ENCODE measurements at places on chromosomes 2 and 18.

GRCh38 chr2:20758997-20759396 lies 63.9 kb downstream of the LDAH start:
- no peak for DNase-seq

DNA sequence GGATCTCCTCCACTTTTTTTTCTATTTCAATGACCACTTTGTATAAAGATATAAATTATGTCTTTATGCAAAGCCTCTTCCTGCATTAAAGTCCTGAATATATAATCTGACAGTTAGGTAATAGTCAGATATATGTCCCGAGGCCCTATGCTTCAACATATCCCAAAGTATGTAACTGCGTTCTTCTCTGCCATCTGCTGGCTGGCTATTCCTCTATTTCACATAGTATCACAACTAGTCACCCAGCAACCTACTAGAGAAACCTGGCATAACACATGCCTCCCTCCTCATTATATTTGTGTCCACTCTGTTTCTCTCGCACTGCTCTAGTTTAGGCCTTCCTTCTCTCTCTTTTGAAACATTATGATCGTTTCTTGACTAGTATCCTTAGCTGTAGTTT lies 640.8 kb downstream of the DPP10 start:
- no peak for DNase-seq

DNA sequence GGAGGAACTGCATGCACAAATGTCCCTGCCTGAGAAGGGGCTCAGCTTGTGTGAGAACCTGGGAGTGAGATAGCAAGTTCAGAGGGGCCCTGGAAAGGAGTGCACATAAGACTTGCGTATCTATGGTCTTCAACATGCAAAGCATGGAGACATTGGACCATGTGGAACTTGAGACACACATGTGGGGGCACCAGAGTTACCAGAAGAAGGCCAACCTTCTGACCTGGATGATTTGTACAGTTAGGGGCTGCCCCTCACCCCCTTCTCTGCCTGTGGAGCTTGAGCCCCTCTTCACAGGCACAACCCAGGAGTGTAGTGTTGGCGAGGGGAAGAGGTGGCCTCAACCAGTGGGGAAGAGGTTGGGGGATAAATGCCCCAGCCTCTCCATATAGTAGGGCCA lies 165.0 kb upstream of the ARL4C start:
- DNase-seq = no peak

DNA sequence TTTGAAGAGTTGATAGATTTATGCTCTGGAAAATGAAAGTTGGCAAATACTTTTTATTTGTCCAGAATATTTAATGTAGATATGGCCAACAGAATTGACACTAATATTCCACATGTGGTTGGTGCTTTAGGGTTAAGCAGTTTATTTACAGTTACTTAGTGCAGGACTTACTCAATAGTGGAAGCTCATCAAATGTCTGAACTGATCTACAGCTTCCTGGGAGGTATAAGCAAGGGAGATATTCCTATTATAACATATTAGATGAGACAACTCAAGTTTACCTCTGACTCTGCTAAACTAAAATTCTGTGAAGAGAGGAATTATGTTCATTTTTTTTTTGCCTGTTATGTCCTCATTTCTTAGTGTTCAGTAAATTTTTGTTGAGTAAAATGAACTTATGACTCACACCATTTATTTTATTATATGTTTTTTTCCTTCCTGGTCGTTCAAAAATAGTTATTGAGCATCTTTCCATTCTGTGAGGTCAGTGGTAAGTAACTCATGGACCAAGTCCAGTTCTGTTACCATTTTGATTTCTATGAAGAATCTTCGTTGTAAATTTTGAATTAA lies 13.6 kb downstream of the ABI2 start:
- DNase-seq = no peak

DNA sequence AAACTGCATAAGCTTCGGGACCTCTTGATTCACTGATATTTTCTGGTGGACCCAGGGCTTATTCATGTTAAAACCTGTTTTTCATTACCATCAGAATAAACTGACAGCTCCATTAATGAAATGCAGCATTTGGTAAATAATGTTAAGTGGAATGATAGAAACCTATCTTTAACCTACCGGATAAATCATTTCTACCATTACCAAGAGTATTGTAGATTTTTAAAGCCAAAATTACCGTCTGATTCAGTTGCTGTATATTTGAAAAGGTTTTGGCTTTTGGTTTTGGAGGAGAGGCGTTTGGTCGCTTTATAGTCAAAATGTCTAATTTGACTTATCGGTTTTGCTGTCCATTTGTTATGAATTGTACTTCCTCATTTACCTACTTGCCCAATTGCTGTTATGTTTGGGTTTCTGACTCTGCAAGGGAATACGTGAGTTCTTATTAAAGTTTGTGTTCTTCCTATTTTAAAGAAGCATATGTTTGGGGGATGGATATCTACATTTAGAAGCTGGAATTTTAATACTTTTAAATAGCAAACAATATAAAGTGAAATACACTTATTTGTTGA lies 1.0 kb upstream of the CUL3 start:
- no peak for DNase-seq

GRCh38 chr2:217980591-217980990 lies 22.2 kb downstream of the TNS1 start:
- no peak for DNase-seq

DNA sequence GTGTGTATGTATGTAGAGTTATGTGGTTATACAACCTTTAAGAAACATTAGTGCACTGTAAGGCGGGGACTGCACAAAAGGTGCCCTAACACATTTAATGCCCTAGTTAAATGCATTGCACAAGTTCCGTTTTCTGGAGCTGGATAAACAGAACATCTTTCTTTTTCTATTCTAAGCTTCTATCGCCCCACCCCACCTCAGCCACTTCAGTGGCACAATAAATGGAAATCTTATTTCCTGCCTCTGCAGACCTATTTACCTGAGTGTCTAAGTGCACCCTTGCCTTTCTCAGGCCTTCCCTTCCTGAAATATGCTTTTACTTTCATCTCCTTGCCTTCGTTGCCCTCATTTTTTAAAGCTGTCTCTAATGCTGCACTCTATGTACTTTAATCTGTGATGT lies 123.5 kb downstream of the TANC1 start:
- no peak for DNase-seq

- DNase-seq = no peak
These were observed 598.9 kb upstream of the LINC00305 start for GRCh38 chr18:64747803-64748202.

DNA sequence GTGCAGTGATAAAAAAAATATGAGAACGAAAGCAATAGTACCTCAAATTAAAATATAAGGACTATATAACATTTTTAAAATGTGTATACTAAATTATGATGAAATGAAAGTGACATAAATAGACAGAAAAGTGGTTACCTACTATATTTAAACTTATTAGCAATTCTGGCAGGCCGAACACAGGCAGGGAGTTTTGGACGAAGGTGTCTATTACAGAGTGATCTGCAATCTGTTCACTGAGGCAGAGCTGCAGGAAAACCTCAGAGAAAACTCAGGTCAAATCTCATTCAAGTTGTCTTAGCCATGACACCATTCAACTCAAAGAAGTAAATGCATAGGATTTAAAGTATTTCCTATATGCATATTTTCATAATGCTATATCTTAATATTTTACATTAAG lies 274.8 kb upstream of the GULP1 start:
- no peak for DNase-seq

GRCh38 chr2:95004287-95004686 lies 21.2 kb upstream of the MAL start:
- no peak for DNase-seq

- no peak for DNase-seq
These were observed 86.7 kb downstream of the GALNT14 start for GRCh38 chr2:31051258-31052140.

DNA sequence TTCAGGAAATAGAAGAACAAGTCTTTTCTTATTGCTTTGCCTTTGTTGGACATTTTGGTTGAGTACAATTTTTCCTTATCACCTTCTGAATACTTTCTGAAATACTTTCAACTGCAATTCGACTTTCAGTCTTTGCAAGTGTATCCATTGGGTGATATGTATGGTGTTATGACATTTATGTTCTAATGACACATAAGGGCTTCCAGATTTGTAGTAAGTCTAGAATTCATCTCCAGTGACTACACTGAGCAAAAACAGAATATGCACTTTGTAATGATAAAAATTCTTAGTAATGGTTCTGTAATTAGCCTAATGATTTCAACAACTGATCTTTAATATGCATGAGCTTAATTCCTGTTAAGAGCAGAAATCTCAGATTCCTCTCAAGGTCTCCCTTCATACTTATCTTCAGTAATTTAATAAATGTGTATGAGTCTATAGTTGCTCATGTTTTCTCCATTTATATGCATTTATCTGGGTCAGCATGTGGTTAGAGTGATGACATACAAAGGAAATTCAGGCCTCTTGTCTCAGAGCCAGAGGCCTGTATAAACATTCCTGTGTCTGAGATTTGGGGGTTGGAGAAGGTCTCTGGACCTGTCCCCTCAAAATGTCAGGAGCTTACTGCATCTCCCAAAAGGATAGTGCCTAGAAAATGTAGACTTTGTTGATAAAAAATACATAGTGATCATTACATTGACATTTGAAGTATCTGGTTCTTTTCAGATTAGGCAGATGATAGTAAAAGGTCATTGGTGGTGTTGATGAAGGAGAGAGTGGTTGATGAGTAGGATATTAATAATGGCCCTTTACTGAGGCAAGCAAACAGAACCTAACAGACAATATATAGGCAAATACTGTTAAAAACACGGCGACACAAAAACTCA lies 114.9 kb downstream of the QPCT start:
- no peak for DNase-seq

- no peak for DNase-seq
These were observed 69.1 kb upstream of the NFATC1 start for GRCh38 chr18:79326413-79327198.

DNA sequence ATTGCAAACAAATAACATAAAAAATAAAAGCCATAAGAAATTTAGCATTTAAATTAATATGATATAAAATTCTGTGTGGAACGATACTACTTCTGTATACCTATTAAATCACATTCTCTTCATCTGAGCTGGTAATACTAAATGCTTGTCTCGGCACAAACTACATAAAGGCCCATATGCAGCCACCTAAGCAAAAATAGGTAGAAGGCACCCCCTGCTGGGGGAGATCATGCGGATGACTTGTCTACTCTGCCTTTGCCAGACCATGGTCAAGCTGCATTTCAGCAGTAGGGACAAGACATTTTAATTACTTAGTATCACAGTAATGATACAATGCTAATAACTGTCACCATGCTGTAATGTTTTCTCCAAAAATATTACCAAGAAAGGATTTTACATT lies 108.0 kb downstream of the CDH19 start:
- DNase-seq = peak; percentile 18

GRCh38 chr2:106095478-106096298 lies 98.4 kb downstream of the UXS1 start:
- no peak for DNase-seq

DNA sequence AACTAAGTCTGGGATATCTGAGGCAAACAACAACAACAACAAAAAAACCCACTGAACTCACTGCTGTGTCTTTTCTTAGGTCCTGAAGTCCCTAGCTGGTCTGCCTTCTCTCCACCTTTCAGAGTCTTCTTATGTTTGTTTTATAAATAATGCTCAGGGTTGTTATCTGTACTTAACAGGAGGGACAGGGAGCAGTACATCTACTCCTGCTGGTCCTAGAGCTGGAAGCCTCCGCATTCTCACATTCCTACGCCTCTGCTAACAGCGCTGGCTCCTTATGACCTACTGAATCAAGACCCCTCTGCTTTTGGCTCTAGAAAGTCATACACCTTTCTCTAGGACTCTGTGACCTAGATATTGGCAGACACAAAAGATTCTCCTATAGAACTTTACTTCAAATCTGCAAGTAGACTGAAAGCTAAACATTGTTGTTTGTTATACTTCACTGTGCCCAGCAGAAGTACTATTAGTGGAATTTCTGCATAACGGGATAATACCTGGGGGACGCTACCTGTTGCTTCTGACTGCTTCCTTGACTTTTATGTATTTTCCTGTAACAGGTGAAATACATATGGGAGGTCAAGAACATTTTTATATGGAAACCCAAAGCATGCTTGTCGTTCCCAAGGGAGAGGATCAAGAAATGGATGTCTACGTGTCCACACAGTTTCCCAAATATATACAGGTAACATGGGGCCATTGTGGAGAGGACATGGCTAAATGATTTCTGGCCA lies 48.6 kb downstream of the AOX1 start:
- DNase-seq = no peak

DNA sequence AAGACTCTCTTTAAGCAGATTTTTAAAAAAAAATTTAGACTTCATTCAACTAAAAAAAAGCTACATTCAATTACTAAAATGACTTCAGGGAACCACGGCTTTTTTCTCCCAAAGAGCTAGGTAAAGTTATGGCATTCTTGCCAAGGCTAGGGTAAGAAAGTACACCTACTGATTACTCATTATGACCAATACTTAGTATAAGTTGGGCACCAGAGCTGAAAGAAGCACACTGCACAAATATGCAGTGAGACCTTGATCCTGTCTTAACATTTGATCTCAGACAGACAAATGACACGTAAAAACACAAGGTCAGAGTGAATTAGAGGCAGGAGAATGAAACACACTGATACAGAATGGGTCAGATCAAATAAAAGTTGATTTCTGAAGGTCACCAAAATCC lies 88.7 kb downstream of the THADA start:
- no peak for DNase-seq

DNA sequence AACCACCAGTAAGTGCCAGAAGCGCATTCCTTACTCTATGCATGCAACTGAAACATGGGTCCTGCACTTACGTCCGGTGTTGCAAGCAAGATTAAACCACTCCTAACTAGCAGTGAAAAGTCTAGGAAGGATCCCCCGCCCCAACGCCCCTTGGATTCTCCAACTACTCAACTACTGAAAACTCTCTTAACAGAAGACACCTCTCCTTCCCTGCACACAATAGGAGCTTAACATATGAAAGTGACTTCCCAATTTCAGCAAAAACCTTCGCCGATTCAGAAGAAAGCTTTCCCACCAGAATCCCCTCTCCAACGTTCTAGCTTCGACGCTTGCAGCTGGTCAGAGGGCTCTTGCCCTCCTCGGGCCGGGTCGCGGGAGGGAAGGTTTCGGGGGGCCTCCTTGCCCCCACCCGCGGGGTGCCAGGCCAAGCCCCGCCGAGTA lies 578 bp downstream of the IWS1 start:
- no peak for DNase-seq

DNA sequence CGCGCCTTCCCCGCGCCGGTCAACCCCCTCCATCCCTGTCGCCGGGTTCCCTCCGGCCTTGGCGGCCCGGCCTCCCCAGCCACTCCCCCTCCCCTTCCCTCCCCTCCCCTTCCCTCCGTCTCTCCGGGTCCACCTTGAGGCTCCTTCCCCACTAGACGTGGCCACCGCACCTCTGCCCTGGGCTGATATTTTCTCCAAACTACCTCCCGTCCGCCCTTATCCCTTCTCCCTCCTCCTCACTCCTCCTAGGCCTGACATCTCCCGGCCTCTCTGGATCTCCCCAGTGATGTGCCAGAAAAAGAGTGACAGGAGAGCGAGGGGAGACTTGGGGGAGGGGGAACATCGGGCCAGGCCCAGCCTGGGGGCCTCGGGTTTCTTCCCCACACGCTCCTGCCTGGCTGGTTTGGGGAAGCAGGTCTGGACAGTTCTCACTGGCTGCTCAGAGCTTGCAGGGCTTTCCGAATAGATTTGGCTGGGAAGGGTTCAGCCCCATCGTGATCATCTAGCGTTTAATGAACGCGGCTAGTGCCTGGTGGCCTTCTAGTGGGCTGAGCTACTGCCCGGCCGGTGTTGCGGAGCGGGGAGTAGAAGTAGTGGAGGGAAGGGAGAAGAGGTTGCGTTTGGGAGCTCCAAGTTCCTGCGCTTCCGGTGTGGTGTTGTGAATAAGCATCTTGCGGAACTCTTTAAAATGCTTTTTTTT lies 641 bp downstream of the MAPRE3 start:
- no peak for DNase-seq
